ENCODE measurements at places on chromosomes 2 and 18.

DNA sequence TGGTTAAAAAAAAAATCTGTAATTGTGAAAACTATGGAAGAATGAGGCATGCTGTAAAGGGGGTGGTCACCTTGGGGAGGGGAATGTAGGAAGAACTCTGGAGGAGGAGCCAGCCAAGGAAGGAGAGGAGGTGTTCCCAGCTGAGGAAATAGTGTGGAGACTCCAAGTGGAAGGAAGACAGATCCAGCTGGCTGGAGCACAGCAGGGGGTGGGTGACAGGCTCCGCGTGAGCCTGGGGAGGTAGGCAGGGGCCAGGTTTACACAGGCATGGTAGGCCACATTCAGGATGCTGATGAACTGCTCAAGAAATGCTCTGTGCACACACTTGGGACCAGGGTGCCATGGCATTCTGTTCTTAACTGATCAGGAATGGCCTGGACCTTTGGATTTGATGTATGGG lies 16.8 kb downstream of the AFF3 start:
- DNase-seq = no peak

DNA sequence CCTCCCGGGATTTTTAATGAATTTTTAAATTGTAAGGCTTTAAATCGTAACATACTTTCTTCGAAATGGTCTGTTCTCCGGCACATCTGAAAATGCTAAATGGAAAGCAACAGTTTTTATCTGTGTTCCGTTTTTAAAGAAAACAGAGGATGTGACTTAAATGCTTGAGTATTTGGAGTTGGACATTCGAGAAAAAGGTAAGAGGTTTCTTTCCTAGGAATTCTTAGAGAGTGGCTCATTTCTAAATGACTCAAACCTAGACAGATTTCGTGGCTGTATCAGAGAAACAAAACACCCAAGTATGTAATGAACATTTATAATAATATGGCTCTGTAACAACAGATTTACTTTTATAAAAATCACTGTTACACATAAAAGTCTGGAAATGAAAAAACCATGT lies 177.6 kb upstream of the CCDC68 start:
- DNase-seq = no peak

DNA sequence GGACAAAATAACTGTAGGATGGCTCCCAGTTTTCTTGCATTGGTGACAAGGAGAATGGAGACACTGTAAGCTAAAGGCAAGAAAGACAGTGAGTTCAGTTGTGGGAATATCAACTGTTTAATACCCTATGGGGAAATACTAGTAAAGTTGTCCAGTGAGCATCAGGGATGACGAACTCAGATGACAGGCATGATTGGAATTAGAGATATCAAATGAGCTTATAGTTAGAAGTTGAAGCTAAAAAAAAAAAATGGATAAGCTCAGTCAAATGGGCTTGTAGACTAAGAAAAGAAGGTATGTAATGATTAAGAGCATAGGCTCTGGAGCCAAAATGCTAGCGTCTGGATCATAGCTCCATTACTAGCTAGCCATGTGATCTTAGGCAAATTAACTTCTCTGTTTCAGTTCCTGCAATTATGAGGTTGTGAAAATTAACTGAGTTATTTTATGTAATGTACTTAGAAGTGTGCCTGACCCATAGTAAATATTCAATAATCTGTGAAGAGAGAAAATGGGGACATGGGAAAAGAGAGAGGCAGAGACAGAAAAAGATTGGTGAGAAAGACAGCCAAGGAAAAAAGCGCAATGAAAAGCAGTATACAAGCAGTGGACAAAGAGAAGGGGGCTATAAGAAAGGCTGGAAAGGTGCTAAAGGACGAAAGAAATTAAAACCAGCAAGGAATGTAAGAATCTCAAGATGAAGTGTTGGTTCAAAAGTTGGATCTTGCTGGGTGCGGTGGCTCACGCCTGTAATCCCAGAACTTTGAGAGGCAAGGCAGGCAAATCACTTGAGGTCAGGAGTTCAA lies 95.7 kb upstream of the SLC39A10 start:
- DNase-seq = no peak

DNA sequence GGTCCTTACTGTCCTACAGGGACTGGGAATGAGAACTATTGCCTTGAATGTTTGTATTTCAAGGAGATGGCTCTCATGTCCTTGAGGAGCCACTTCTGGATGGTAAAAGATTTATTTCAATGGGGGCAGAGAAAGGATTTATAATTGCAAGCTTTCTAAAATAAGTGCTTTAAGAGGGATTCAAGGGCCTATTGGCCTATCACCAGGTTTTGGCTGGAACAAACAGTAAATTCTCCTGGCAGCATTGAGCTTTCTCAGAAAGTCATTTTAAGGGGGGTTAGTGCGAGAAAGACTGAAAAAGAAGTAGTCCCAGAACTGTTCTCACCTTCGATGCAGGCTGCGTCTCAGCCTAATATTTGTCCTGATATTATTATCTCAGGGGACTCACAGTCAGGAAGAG lies 29.8 kb downstream of the DPP10 start:
- DNase-seq = no peak

DNA sequence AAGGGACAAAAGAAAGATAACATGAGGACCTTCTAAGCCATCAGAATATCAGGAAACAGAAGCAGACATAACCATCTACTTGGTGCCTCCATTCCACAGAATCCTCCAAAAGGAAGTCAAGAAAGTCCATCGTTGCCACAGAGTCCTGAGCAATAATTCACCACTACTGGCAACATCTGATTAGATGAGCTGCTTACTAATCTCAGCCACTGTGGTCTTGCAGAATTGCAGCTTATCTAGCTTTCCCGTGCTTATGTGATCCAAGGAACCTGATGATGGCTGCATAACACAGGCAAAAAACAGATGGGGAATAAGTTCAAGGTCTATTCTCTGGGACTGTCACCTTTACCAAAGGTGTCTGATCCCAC lies 278.5 kb downstream of the AFF3 start:
- DNase-seq = no peak

- no peak for DNase-seq
Measured at GRCh38 chr2:43081131-43081765, 145.2 kb downstream of the ZFP36L2 start.

DNA sequence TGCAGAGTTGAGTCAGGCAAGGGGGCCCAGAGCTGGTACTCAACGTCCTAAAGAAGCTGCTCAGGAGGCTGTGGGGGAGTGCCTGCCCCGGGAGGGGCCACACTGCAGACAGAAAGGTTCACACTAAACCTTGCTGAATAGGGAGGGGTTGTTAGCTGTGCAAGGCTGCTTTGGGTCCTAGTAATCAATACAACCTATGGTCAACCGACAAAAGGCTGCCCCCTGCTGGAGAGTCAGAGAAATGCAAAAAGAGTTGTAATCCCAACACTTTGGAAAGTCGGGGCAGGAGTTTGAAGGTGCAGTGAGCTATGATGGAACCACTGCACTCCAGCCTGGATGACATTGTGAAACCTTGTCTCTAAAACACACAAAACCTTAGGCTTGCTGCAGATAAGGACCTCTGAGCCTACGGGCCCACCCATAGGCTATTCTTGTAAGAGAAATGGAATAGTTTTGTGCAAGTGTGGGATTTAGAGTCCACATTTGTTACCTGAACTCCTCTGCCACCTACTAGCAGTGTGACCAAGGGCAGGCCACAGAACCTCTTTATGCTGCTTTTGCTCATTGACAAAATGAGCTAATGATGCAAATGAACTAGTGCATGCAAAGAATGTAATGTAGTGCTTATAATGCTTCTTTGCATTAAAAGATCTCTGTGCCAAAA lies 81.5 kb downstream of the PRPF40A start:
- DNase-seq = peak; percentile 58

GRCh38 chr2:240931319-240931949 lies 25.3 kb downstream of the CROCC2 start:
- DNase-seq = no peak

DNA sequence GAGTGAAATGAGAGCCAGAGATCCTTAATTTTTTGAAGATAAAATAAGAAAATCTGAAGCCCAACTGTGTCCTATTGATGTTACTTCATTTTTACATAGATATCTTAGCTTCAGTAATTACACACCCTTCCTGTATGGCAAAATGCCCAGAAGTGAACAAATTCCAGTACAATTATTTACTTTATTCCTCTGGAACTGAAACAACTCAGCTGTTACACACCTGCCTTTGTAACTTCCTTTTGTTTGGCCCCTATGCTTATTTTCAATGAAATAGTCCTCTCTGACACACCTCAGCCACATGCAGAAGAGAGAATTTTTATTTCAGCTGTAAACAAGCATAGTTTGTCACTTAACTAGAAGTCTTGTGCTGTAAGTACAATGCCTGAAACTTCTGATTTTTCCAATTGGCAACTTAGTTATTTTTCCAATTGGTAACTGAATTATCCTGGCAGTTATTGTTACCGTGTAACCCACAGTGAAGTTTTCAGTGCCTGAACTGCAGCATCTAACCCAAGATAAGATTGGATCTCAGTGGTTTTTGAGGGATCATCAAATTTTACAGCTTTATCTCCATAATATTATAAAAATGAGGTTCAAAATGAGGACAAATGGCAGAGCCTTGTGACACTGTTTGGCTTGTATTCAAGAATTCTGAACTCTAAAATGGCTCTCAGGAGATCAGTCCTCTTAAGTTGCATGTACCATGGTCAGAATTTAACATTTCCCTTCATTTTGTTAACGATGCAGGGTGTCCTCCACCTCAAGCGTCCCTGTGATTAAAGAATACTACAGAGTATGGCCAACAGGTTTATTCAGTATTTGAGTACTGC lies 82.6 kb downstream of the PKP4 start:
- no peak for DNase-seq

- DNase-seq = peak; percentile 72
Measured at GRCh38 chr2:176763851-176764404, 448.7 kb upstream of the HNRNPA3 start.

DNA sequence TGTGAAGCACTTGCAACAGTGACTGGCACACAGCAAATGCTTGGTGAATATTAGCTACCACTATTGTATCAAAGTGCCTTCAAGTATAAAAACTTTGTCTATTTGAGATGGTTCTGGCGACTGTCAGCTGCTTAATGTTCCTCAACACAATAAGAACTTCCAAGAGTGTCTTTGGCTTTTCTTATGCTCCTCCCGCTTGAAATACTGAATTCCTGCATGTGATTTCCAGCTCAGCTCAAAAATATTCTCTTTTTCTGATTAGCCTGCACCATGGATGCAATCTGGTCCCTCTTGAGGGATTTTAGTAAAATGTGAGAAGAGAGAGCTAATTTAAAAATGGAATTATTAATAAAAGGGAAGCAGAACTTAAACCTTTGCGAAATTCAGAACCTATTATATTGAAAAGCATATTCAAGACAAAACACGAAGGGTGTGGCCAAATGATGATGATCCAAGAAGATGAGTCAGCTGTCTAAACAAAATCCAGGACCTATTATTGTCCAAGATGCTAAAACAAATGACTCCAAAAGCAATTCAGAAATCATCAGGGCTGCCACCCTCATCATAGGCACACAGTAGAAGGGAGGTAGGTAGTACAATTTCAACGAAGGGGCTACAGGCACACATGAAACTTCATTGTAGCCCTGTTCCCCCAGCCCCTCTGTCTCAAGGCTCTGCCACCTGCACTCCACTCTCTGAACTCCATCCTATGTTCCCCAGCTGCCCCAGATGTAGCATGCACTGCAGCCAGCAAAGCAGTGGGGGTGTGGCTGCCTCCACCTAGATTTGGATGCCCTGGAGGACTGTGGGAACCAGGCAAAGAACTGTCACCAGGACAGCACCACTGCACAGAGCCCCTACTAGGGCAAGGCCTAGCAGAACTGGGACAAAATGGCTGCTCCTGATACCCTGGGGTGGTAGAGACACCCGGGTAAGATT lies 190.1 kb downstream of the ZNF385B start:
- no peak for DNase-seq

- DNase-seq = no peak
Measured at GRCh38 chr2:18745431-18746272, 156.3 kb upstream of the NT5C1B start.

GRCh38 chr2:144230448-144231085 lies 289.4 kb downstream of the ZEB2 start:
- DNase-seq = no peak

DNA sequence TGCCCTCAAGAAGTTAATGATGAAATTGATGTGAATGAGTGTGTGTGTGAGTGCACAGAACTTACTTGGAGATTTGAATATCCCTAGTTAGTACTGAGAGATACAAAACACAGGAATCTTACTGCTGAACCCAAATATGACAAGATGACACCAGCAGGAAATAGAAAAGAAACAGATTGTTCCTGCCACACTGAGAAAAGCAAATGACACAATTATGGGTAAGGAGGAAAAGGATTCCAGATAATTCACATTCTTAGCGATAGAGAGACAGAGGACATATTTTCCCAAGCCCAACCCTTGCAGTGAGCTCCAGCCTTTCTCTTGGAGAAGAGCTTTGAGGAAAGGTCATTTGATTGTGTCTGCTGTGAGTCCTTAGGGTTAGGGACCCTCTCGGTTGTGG lies 105.7 kb upstream of the SMIM21 start:
- no peak for DNase-seq

GRCh38 chr18:652131-652530 lies 5.3 kb upstream of the TYMS start:
- no peak for DNase-seq

GRCh38 chr2:235866373-235866772 lies 301.8 kb downstream of the GBX2 start:
- no peak for DNase-seq

GRCh38 chr2:74532222-74532621 lies 2.5 kb downstream of the HTRA2 start:
- DNase-seq = no peak

- no peak for DNase-seq
Measured at GRCh38 chr2:241872313-241872642, 2.7 kb downstream of the RTP5 start.

DNA sequence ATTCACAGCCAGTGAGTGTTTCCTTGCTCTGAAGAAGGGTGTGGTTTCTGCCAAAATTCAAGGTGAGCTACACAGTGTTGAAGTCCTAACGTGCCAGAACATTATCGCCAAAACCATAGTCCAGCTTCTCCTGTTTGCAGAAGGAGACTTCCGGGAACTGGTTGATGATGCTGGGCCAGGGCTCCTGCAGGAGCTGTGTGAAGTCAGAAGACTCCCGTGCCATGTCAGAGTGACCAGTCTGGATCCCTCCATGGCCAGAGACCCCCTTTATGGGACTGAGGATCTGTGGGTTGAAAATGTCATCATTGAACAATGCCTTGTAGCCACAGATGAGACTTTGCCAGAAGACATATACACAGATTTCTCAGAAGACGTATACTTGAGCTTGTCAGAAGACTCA lies 96.0 kb upstream of the RAB12 start:
- DNase-seq = no peak

GRCh38 chr18:49619801-49620200 lies 57.9 kb downstream of the LIPG start:
- DNase-seq = no peak
